ENCODE measurements at places on chromosomes 6 and 20.

DNA sequence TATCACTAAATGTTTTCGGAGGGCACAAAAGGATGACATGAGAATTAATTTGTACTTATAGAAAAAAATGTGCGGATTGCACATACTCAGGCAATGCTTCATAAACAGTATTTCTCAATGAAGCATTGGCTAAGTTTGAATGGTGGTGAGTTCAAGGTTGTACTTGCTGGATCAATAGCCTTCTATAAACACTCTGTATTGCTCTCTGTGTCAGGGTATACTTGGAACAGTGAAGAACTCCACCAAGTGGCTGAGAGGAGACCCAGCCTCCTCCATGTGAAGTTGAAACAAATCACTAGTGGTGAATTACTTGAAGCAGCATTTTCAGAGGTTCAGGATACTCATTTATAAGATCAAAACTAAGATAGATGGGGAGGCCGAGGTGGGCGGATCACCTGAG lies 360.6 kb downstream of the RIMS1 start:
- no peak for DNase-seq

- DNase-seq: no peak
Observed at GRCh38 chr6:134908906-134909516, 40.9 kb downstream of the ALDH8A1 start.

- no peak for DNase-seq
Observed at GRCh38 chr20:18154342-18154741, 16.7 kb downstream of the KAT14 start.

- no peak for DNase-seq
Observed at GRCh38 chr20:25574411-25574810, 10.9 kb downstream of the NINL start.

- DNase-seq: no peak
Observed at GRCh38 chr20:38021087-38021772, 12.0 kb downstream of the TTI1 start.

GRCh38 chr20:40982415-40983145 lies 46.0 kb upstream of the TOP1 start:
- DNase-seq: no peak

- no peak for DNase-seq
Observed at GRCh38 chr20:47099825-47100441, 205.3 kb downstream of the EYA2 start.

GRCh38 chr6:116307001-116307400 lies 27.3 kb upstream of the TSPYL1 start:
- no peak for DNase-seq

DNA sequence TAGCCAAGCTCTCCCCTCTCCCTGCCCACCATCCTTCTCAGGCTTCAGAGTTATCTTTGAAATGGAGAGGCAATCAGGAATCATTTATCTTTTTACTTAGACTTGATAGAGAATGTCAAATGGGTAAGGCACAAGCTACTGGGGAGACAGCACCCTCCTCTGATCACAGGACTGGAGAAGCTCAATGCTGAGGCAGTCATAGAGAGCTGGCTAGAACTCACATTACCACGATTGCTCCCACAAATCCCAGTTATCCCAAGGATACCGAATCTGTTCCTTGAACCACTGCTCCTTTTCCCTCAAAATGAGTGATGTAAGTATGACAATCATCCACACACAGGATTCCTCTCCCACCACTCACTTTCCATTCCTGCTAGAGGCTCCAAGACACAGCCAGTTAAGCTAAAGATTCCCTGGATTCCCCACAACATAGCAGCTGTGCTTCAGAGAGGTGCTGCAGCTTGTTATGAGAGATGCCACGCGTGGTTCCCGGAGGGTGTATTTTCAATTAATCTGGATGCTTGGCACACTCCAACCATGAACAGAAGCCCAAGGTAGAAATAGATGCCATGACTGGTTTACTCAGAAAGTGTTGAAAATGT lies 96.2 kb upstream of the VGLL2 start:
- DNase-seq: no peak

All from stimulated activated CD8-positive, alpha-beta memory T cell treated with anti-CD3 and anti-CD28 coated beads, Interleukin-4, amount 100 ng/mL, for 4 hours (primary cell).